ENCODE measurements at places on chromosomes 7 and 10.

GRCh38 chr7:47361746-47362215 is 220.1 kb downstream of the TNS3 start:
- DNase-seq, result no peak

DNA sequence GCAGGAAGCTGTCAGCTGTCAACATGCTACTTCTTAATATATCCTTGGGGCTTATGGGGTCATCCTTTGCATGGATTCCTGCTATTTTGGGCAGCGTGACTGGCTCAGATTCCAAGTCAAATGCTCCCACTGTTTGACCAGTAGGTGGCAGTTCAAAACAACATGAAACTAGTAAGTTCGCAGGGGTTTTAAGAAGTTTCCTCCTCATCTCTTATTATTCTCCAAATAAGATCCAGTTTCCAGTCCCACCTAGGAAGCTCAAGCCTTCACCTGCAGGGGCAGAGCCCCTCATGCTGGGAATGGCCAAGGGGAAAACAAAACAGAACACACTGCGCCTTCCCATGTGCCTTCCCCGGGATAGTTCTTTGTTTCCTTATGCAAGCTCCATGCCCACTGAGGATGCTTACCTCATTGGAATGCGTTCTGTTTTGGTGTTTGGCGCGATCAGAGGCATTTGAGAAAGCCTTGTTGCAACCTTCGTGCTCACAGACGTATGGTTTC is 259.8 kb downstream of the GLI3 start:
- DNase-seq, result no peak

- no peak for DNase-seq
Measured at GRCh38 chr7:43631559-43631958, 48.7 kb downstream of the STK17A start.

GRCh38 chr10:28305553-28305952 is 2.7 kb upstream of the MPP7 start:
- DNase-seq, result no peak

DNA sequence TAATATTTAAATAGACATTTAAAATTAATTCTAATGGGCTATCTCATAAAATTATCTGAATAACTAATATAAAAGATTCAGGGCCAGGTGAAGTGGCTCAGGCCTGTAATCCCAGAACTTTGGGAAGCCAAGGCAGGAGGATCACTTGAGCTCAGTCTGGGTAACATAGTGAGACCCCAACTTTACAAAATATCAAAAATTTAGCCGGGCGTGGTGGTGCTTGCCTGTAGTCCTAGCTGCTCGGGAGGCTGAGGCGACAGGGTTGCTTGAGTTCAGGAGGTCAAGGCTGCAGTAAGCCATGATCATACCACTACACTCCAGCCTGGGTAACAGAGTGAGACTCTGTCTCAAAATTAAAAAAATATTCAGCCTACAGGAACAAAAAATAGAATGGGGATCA is 12.5 kb downstream of the NOBOX start:
- no peak for DNase-seq

DNA sequence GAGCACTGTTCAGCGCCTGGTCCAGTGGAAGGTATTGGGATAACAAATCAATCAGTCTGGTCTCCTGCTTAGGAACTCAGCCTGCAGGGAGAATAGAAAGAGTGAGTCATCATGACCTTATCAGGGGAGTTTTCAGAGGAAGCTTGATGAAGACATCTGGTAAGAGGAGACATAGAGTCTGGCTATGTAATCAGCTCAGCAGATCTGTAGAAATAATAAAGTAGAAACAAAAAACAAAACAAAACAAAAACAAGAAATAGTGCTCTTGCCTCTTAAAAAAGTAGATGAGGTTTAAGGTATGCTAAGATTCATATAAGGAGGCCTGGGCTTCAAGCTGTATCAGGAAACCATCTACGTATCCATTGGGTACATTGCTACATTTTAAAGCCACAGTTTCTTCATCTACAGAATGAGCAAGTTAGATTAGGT is 14.4 kb downstream of the TAS2R41 start:
- no peak for DNase-seq

- DNase-seq, result no peak
Measured at GRCh38 chr10:86413046-86413728, 46.6 kb upstream of the GRID1 start.

- DNase-seq, result no peak
Measured at GRCh38 chr7:119105381-119105780, 880.9 kb downstream of the ANKRD7 start.

DNA sequence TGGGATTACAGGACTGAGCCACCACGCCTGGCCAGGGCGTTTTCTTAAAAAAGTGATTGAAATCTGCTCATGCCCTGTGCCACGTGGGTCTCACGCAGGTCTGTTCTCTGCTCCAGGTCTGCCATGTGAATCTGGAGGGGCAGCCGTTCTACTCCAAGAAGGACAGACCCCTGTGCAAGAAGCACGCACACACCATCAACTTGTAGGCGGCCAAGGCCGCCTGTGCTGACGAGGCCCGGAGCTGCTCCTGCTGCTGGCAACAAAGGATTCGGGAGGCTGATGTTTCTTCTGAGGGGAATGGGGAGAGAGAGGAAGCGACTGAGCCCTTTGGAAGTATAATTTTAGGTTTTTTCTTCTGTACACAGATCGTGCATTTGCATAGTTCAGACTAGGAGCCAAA is 23.6 kb upstream of the BMPR1A start:
- DNase-seq, result no peak

- no peak for DNase-seq
Measured at GRCh38 chr7:12646139-12646538, 41.3 kb upstream of the ARL4A start.

GRCh38 chr10:68795886-68796532 is 31.3 kb upstream of the STOX1 start:
- no peak for DNase-seq

DNA sequence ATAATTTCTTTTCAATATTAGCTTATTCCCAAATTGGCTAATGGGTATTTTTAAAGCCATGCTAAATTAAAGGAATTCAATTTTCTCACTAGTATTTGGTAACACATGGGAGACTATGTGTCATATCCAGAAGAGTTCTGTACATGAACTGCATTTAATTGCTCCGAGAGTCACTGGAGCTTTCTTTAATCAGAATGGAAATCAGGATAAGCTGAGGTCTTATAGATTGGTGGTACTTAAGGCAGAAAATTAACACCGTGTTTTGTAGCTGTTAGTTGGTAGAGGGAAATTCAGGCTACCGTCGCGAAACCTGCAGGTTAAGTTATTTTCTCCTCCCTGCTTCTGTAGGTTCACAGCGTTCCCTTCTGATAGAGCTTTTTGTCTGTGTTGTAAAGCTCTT is at the start of gene WEE2:
Gene WEE2 (plus strand): TSS at position 3 of the 400 bp plus-strand sequence. CDS start 406 bp downstream, outside the sequence.
- DNase-seq, result no peak

DNA sequence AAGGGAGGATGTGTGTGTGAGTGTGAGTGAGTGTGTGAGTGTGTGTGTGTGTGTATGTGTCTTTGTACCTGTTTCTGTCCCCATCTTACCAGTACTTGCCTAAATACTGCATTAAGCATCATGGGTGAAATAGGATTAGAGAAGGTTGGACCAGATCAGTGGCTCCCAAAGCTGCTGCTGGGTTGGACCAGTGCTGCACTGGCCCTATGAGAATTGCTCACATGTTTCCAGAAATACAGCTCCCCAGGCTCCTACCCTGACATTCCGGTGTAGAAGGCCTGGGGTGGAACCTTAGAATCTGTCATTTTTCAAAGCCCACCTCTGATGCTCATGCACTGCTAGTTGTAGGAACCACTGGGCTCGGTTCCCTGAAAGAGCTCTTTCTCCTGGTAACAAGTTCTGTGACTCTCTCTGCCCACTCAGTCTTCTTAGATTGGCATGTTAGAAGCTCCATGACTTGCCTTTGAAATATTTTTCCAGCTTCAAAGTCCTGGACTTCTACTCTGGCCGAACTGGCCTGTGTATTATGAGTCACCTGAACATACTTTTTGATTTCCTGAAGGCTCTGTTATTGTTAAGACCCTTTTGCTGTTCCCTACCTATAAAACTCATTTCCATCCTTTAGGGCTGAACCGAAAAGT is 224.7 kb downstream of the CUX1 start:
- no peak for DNase-seq

GRCh38 chr10:44087403-44087802 is 297.5 kb downstream of the CXCL12 start:
- no peak for DNase-seq

- no peak for DNase-seq
Measured at GRCh38 chr10:2079603-2080078, 342.3 kb upstream of the ADARB2 start.

DNA sequence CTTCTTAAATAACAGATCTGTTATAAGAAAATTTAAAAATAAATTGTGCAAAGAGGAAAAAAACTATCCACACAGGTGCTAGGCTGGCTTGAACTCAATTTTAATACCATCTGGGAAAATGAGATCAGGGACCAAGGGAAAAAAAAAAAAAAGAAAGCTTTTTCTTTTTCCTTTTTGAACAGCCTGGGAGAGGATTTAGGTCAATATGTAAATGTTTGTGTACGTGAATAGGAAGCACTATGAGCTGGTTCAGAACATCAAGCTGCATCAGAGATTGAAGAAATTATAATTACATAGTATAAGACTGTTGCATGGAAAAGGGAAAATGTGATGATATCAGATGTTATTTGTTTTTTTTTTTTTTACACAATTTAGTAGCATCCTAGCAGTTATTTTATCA is 548.0 kb downstream of the ARL4A start:
- DNase-seq, result no peak

GRCh38 chr7:46195934-46196333 is 274.9 kb upstream of the IGFBP3 start:
- DNase-seq, result no peak

DNA sequence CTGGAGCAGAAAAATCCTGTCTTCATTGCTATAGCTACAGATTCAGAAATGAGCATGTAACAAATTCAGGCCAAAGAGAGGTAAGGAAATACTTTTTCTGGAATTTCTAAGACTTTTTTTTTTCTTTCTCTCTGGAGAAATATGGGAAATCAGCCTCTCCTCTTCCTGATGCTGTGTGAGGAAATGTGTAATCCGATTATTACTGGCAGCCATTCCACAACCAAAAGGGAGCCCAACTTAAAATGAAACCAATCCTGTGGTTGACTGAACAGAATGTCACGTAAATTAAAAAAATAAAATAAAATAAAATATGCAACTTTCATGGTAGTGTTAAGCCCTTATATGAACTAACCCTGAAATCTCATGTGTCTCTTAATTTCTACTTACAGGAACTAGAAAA is 10.7 kb upstream of the POT1 start:
- DNase-seq, result no peak

- DNase-seq, result no peak
Measured at GRCh38 chr7:104627516-104627915, 299.1 kb downstream of the LHFPL3 start.

GRCh38 chr10:17290226-17290625 is 62.2 kb downstream of the VIM start:
- DNase-seq, result no peak

GRCh38 chr7:151410405-151411390 is 860 bp upstream of the WDR86 start:
- no peak for DNase-seq

DNA sequence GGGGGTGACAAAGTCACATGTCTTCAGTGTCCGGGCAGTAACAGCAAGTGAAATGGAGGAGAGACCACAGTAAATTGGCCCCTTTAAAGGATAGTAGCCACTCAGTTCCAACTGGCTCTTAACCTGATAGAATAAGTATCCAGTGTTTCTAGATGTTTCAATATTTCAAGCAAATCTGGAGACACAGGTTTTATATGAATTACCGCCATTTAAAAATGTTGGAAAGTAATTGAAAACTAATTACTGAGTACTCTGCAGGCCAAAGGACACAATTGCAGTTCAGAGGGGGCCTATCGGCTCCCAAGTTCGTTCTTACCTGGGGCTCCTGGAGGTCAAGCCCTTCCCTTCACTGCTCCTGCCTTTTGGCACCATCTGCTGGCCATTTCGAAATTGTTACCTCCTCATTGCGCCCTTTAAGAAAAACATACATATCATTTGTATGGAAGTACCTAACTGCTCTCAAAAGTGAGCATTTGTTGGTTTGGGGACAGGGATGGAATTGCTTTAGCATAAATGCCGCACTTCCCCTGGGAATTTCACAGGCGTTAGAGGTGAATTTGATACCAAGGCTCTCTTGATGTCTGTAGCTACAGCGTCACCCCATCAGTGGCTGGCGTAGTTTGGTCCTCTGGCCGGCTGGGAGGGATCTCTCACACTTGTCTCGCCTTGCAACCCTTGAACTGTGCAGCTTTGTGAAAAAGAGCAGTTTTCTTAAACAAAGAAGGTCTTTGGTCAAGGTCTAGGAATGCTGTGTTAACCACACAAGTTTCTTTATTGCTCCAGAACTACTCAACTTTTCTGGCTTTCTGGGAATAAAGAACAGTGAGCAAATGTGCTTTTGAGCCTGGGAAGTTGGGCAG is 220.0 kb downstream of the ARHGAP21 start:
- DNase-seq, result no peak

DNA sequence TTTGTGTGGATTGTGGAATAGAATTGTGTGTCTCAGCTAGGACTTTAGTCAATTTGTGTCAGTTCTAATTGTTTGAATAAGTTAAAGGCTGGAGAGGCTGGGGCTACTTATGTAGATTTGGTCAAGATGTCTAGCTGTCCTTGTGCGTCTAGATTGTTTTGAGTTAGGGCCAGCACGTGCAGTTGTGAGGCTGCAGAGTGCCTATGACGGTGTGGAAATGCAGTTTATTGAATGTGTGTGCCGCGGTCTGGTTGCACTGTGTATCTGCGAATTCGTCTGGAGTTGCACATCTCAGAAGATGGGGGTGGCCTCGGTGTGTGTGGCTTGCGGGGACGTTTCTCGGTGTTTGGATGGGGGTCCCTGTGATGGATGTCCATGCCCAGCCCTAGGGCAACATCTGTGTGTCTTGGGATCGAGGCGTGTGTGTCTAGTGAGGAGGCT is 10.2 kb downstream of the EMX2 start:
- DNase-seq, result no peak

- no peak for DNase-seq
Measured at GRCh38 chr7:133401225-133401624, 148.3 kb downstream of the EXOC4 start.

DNA sequence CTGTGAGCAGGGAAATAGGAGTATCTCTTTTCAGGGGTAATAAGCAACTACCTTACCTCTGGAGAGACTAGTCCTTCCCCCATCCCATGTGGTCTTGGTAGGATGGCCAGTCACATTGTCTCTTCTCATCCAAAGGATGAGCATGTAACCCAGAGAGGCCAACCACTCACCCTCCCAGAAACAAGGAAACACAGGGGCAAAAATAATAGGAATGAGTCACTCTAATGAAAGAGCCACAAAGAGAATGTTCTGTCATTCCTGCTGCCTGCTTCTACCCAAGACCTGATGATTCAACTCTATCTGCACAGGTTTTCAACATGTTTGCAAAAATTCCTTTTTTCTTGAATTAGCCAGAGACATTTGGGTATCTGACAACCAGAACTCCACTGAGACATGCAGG is 99.3 kb upstream of the NFE2L3 start:
- no peak for DNase-seq

DNA sequence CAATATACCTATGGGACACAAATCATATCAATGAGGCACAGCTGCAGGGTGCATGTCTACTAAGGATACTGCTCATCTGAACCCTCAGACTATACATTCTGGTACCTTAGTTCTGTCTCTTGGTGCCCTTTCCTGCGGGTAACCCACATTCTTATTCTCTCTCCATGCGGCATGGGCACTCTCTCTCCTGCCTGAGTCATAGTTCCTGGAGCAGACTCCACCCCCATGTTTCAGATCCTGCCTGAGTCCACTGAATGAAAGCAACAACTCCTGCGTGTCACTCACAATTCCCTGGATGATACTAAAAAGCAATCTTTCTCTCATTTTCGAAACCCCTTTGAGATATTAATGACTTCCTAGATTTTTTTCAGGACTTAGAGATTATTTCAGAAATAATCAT is 653.1 kb upstream of the C7orf33 start:
- no peak for DNase-seq

- no peak for DNase-seq
Measured at GRCh38 chr7:8413600-8413999, 19.8 kb upstream of the NXPH1 start.

Data from esophagus squamous epithelium (tissue), 5 donors.